H4 (cell line): ENCODE measurements at places on chromosomes 16 and 17.

DNA sequence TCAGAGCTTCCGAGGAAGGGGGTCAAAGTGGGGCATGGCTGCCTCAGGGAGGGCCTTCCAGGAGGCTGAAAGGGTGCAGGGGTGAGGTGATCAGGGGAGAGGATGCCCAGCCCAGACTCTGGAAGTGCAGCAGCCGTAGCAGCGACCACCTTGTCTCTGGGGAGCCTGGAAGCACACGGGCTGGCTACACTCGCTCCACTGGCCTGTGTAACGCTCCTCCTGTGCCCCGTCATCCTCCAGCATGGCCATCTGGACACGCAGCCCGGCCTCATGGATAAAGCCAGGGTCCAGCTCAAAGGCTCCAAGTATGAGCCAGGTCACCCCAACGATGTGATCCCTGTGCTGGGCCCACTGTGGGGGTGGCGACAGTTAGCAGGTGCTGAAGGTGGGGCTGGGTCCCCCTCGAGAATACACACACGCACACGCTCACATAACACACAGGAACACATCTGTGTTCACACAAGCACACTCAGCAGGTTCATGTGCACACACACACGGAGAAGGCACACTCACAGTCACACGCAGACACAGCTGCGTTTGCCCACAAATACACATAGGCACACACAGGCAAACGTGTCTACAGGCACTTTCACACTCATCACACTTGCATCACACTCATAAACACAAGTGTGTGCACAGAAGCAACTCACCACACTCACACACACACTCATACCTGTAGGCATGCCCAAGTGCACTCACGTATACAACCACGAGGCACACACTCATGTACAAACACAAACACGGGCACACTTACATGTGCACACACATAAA is 19.3 kb downstream of the POLR3K start:
- no peak for DNase-seq

GRCh38 chr17:47279062-47279801 is 25.6 kb downstream of the ITGB3 start:
- peak; percentile 100 for DNase-seq

DNA sequence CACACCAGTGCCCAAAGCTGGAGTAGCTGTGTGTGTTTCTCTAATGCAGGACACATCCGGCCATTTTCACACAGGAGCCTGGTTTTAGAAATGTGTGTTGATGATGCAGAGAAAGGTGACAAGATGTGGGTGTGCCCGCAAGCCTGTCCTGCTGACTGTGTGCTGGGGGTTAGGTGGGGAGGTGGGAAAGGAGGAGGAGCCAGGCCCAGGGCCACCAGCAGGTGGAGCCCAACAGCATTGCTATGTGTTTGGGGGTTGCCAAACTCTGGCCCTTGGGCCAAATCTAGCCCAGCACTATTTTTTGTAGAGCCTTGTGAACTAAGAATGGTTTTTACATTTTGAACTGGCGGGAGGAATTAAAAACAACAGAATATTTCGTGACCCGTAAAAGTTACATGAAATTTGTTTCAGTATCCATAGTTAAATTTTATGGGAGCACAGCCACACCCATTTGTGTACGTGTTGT is 61.7 kb upstream of the LGALS9 start:
- peak; percentile 37 for DNase-seq

GRCh38 chr16:6031102-6031501 is 933.5 kb upstream of the EEF2KMT start:
- DNase-seq = no peak

DNA sequence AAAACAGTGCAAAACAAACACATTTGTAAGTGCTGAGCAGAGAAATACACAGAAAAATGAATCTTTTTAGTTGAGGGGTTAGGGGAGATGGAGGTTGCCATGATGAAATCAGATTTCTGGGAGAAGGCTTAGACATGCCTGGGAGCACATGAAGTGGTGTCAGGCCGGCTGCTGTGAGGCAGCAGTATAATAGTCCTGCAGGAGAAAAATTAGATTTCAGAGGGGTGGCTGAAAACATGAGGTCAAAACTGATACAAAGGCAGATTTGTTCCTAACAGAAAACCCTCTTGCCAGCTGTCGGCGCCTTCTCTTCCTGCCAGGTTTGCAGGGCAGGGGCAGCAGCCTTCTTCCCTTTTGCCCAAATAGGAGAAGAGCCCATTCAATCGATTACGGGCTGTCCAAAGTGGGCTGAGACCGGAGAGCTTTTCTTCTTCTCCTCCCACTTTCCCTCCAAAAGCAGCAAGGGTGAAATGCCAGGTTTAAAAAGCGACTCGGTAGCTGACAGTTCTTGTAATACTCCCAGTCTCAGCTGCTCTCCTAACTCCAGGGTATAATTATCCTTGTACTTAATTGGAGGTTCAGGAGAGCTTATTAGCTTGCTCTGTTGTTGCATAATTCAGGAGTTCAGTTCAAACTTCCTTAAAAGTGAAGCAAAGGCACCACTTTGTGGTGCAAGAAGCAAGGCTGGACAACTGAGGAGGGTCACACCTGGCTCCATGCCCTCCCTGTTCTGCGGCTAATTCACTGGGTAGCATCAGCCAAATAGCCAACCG is 80.0 kb downstream of the PCTP start:
- DNase-seq = no peak

DNA sequence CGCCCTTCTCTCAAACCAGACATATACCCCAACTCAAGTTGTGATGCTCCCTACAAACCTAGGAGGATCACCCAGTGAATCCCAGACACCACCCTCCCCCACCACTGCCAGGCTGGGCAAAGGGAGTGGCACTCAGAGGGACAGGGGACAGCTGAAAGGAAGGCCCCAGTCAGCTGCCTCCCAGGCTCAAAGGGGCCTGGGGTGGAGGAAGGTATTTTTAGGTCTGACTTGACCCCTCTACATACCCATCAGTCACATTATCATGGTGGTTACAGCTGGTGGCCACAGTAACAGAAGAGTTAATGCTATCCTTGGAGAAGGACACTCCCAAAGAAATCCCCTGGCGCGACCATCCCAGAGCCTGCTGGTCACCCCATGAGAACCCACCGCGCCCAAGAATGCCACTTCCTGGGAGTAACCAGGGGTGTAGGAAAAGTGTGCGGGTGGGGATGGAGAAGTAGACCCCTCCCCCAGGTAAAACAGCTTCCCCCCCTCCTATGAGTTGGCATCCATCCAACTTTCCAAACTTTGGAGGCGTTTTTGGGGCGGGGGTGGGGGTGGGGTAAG is 1.1 kb downstream of the CACNB1 start:
- DNase-seq = no peak

DNA sequence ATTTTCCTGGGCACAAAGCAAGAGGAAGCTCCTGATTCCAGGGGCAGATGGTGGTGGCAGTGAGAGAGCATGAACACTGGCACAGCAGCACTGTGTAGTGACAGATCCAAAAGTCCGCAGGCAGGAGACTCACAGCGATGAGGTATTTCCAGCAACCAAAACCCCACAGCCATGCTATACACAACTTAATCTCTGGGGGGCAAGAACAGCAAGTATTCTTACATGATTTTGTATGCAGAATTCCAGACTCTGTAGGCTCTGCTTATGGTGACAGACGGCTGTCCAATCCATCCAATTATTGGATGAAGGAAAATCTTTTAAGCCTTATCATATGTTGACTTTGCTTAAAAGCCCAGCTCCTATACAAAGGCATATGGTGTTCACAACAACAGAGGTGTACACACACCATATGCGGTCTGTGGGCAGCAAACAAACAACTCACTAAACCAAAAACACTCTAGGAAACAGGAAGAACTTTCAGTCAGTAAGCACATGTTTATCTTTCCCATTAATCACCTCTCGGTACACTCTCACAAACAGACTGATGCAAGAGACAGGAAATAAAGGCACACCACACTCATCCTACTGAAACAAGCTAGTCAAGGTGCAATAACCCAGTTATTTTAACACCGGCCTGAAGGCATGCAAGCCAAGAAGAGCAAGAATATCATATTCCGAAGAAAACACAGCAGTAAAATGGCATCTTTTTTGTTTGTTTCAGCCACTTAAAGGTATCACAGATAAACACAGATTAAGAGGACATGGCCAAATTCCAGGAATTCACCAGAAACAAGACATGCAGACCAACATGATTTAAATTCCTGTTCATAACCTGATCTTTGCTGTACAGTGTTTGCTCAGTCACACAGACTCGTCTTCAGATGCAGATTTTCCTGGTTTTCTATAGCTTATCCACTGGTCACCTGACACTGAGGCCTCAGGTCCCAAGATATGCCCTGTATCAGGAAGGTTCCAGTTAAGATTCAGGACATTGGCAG is 47.8 kb downstream of the ERN1 start:
- peak; percentile 95 for DNase-seq
